ENCODE measurements at places on chromosomes 7 and 10.

GRCh38 chr10:126654579-126654978 lies 15.9 kb downstream of the C10orf90 start:
- no peak for DNase-seq

GRCh38 chr7:24898691-24899090 lies 81.3 kb downstream of the OSBPL3 start:
- DNase-seq = no peak

GRCh38 chr7:35253460-35253709 lies 515 bp downstream of the TBX20 start:
- DNase-seq = no peak

DNA sequence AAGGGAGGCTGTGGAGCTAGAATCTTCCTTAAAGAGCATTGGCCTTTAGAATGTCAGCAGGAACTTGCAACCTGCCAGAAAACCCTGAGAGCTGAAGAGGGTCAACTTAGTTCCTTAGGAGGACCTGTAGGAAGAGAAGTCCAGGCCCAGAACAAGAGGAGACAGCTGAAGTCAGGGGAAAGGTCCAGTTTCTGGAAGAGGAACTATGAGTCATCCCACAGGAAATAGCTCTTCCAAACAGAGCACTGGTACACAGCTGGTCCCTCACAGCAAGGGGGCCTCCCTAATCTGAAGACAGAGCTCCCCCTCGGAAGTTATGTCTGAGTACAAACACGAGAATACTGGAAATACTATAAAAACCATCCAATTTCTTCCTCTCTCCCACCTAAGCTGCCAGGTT lies 98.9 kb downstream of the HERPUD2 start:
- DNase-seq = peak; percentile 11

DNA sequence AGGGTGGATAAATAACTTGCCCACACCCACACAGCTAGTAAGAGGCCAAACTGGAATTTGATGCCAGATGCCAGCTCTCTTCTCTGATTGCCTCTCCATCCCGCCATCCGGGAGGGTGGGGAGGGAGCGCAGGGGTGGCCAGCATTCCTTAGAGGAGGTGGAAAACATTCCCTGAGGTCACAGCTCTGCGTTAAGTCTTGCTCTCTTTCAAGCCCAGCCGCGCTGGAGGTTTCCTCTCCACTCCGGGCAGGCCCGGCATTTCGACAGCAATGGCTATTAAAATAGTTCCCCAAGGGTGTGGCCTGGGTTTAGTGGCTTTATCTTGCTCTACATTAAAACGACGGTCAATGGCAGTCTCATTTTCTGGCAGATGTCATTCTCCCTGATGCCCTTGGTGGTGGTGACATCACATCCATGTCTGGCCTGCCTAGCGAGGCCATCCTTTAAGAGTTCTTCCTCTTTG lies 16.1 kb upstream of the C10orf71 start:
- peak; percentile 62 for DNase-seq

DNA sequence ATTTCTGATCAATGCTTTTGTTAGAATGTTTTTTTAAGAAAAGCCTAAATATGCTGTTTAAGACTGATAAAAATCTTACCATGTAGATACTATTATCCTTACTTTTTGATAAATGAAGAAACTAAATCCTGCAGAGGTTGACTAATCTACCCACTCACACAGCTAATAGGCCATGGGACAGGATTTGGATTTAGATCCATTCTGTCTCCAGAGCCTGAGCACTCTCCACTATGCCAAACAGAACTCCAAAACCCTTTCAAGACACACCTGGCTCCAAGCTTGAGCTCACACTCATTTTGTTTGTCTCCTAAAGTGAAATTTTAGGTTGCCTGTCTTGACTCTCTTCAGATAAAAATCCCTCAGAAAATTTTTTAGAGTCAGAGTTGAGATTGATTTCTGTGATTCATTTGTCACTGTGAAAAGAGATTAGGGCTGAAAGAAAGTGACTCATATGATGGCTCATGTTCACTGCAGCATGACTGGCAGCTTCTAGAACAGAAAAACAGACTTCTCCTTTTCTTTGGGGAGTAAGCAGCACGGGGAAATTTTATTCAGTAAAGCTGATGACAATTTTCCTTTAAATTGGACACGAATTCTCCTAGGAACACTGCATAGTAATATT lies 132.3 kb upstream of the POT1 start:
- DNase-seq = peak; percentile 55

DNA sequence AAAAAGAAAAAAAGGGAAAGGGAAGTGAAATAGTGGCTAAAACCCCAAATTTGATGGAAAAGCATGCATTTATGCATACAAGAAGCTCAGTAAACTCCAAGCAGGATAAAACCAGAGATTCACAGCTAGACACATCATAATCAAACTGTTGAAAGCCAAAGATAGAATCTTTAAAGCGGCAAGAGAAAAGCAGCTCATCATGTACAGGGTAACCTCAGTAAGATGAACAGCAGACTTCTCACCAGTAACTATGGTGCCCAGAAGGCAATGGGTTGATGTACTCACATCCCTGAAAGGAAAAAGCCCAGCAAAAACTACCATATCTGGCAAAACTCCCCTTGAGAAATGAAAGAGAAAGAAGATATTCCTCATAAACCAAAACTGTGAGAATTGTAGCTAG lies 60.4 kb downstream of the TPST1 start:
- DNase-seq = peak; percentile 64

- no peak for DNase-seq
These were observed 54.0 kb downstream of the GSDME start for GRCh38 chr7:24703296-24703695.

DNA sequence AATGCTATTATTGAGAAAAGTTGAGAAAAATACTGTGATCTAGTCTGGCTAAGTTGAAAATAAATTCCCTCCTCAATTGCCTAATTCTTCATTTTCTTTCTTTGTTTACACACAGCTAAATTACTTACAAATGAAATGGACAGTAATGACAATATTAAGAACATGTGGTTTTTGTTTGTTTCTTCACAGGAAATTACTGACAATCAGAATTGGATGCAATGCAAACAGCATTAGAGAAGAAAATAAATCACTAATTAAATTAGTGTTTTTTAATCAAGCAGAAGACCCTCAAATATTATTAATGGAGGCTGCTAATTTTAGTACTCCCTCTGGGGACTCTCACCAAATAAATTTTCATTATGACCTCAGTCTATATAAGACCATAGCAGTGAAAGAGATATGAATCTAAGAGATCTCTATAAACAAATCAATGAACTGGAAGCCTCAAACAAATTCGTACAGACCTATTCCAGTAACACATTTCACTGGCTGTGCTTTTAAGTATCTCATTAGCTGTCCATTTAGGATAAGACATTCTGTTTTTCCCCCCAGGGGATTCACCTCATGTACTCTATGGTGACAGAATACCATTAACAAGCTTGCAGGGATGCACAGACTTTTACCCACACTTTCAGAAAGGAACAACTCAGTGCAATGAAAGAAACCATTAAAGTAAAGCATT lies 202.0 kb upstream of the DGKB start:
- DNase-seq = no peak

DNA sequence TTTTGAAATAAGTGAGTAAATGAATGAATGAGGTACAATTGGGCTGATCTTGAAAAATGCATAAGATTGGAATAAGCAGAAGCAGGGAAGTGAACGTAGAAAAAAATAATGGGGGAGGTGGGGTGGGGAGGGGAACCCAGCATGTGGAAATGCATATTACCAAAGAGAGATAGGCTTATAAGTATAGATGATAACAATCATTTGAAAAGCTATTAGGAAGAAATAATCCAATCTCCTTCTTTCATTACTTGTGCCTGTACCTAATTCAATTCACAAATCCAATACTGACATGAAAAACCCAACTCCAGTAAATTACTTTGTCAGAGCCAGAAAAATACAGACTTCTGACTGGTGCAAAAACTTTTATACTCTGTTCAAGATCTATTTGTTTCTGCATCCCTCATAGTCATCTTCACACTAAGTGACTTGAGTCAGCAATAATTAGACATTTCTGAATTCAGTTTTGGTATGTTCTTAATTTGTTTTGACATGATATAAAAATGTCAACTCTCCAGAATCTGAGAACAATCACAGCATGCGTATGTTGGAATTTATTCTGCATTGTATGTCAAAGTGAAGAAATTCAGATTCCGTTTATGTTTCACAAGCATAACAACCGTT lies 99.2 kb downstream of the IQUB start:
- DNase-seq = no peak

DNA sequence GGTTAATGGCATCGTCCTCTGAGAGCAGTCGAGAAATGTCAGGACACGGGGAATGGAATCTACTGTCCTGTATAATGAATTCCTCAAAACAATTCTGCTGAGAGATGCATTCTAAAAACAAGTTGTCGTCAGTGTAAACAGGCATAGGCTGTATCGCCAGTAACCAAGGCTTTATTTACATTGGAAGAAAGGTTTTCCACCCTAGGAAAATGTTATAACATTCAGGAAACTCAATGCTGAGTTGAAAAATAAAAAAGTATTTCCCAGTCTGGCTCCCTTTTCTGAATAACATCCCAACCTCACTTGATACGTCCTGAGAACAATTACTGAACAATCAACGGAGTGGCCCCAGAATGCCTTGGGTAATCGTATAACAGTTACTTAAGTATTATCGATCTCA lies 79.6 kb upstream of the UCN3 start:
- DNase-seq = no peak

DNA sequence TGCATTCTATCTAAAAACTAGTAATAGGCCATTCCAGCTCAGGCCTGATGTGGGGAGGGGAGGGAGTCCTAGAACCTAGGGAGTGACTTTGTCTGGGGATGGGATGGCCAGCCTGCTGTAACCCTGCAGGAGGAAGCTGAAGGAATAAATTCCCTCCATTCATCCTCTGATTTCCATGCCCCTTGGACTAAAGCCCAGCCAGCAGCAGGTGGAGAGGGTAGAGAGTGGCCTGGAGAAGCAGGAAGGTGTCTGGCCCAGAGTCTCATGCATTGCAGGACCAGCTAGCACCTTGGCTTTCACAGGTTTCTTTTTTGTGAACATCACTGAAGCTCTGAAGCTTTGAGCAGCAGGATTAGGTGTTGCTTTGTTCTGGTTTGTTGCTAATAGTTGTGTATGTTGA lies 32.8 kb upstream of the CDH23 start:
- no peak for DNase-seq

DNA sequence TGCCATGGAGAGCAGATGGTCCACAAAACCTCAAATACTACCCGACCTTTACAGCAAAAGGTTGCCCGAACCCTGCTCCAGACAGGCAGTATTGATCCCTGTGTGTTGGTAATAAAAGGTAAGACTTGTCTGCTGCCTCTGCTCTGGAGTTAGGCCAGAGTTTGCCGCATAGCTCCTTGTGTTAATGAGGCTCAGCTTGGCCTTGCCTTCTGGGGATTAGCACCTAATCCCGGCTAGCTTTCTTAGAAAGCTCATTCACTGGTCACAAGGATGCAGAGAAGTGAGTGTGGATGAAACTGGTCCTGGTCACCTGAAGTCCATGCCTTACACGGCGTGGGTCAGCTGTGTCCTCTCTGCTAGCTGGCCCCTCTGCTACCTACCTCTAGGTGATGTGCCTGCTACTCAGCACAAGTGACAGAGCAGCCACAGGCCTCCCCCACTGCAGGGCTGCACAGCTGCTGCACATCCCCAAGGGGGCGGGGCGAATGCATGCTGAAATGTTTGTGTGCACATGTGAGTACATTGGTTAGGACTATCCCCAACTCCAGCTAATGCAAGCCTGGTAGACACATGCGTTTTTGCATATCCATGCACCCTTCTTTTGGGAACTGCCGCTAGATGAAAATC lies 31.7 kb upstream of the SYPL1 start:
- DNase-seq = no peak

DNA sequence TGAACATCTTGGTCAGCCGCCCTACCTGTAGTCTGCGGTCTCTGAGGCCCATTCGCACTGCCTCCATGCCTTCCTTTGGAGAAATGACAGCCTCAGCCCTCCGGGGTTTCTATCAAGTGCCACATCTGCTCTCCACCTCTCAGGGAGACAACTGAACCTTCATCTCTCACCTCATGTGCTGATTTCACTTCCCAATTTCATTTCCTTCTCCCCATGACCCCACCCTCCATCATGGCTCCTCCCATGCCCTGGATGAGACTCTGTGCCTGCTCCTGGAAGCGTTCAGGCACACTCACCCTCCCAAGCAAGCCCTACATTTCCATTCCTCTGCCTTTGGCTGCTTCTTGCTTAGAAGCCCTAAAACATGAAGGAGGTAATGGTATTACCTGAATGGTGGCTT lies 7.8 kb upstream of the SCD start:
- DNase-seq = no peak

GRCh38 chr10:127849921-127850320 lies 42.8 kb downstream of the CLRN3 start:
- no peak for DNase-seq

- DNase-seq = no peak
These were observed 3.7 kb upstream of the ELMO1 start for GRCh38 chr7:37452346-37452745.

DNA sequence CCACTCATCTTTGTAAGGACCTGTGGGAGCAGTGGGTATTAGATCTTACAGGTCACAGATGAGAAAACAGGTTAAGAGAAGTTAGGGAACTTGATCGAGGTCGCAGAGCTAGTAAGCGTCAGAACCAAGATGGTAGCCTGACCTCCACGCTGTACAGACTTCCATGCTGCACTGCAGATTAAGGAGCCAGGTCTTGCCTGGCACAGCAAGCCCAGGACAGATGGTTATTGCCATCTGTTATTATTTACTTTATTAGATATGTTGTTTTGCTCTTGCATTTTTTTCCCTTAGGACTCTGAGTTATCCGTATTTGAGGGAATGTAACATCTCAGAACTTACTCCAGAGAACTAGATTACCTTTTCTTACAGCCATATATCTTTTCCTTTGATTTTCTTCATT lies 147.2 kb downstream of the NSUN6 start:
- DNase-seq = no peak

DNA sequence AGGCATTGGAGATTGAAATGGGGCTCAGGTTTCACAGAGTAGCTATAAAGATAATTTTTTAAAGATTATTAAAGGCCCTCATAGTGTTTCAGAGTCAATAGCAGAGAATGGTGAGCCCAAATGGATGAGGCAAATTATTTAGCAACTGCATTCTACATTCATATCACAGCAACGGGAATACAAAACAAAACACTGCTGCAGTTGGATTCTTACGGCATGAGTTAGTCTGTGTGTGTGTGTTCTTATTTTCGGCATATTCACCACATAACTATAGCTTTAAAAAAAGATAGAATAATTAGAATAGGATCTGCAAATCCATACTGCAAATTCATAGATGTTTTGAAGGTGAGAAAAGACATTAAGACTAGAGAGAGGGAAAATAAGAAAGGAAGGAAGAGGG lies 66.0 kb downstream of the SUGCT start:
- DNase-seq = no peak

GRCh38 chr7:98418636-98419315 lies 17.9 kb upstream of the BAIAP2L1 start:
- DNase-seq = no peak

DNA sequence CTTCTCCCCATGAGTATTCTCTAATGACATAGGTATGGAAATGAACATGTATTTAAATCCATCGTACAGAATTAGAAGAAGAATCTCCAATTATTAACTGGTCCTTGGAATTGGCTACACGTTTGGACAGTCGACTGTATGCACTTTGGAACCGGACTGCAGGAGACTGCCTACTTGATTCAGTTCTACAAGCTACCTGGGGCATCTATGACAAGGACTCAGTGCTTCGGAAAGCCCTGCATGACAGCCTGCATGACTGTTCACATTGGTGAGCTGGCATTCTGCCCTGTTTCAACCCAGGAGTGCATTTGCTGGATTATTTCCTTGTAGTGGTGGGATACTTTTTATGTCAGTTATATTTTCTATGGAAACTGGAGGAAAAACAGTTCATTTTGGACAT lies 32.2 kb downstream of the ZRANB1 start:
- no peak for DNase-seq

All from hematopoietic multipotent progenitor cell treated with erythropoietin and hydrocortisone succinate and interleukin-3 and kit ligand, for 4 days (in vitro differentiated cells).